ENCODE measurements at places on chromosomes 2 and 18.
A peak's percentile ranks its signal among the peaks of the same experiment; 100 is the strongest.

- peak; percentile 39 for DNase-seq
These were observed 113.0 kb upstream of the COPS8 start for GRCh38 chr2:236972491-236973342.

DNA sequence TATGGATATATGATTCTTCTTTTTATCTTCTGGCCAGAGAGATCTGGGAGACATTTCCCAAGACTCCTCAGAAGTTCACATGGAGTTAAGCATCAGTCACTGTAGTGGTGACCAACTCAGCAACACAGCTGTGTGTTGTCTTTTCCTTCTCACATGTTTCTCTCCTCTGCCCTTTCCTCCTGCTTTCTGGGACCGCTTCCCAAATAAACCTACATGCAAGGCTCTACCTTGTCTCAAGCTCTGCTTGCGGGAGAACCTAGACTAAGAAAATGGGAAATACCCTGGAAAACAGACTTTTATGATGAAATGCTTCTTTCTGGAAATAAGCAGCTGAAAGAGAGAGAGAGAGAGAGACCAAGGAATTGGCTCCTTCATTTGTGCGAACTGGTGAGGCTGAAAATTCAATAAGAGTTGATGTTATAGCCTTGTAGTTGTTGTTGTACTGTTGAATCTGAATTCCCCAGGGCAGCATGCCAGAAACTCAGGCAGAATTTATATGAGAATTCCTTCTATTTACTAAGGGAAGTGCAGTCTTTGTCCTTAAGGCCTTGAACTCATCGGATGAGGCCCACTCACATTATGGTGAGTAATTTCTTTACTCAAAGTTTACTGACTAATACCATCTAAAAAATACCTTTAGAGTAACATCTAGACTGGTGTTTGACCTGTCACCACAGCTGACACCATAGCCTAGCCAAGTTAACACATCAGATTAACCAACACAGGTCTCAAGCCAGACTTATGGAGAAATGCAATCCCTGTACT is 22.7 kb upstream of the DSC1 start:
- DNase-seq = no peak

DNA sequence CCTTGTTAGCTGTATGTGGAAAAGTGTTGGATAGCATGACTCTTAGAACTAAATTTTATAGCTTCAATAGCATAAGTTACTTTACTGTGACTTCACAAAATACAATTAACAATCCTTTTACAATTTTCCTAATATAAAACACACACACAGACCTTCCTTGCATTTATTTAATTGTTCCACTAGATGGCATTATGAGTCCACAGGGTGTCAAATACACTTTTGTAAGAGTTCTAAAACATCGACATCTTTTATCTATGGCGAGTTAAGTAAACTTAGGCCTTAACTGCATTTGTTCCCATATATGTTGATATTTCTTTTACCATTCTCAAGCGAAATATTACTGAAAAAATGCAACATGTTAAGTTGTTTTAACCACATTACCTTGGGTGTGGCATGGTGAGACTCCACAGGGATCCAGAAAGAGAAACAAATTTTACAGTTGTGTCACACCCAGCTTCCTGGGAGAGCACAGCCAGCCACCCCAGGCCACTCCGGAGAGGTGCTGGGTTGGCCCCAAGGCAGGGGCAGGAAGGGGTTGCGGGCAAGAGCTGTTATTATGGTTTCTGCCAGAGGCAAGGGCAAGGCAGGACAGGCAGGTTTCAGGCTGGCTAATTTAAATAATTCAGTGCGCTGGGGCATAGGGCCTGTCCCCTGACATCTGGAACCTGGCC is 312.4 kb upstream of the MC4R start:
- DNase-seq = no peak

GRCh38 chr2:211930331-211930730 is 608.3 kb downstream of the ERBB4 start:
- DNase-seq = no peak

GRCh38 chr2:120656273-120656950 is 79.3 kb upstream of the GLI2 start:
- no peak for DNase-seq

- no peak for DNase-seq
These were observed 38.0 kb downstream of the SLC4A1AP start for GRCh38 chr2:27701676-27702075.

- no peak for DNase-seq
These were observed 118.0 kb downstream of the RAB3GAP1 start for GRCh38 chr2:135169900-135170753.

DNA sequence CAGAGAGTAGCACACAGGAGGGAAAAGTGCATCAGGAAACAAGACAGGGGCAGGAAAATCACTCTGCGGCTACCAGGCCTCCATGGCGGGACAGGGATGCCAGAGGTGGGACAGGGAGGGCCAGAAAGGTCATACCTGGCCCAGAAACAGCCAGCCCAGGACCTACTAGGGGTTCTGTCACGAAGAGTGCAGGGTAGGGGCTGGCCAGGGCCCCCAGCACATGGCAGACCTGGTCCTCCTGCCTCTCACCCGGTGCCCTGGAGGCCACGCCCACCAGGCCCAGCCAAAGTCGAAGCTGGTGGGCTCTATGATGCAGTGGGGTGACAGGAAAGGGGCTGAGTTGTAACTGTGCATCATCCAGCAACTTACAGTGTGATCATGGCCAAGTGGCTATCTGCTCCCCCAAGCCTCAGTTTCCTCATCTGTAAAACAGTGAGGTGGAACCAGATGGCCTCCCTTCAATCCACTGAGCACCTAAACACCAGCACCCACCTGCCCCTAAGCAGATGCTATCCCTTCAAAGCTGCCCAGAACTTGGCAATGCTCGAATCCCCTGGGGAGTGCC is 10.6 kb downstream of the CYP26B1 start:
- DNase-seq = no peak

Data from WTC11 (cell line).